ENCODE measurements at places on chromosomes 1 and 21.

DNA sequence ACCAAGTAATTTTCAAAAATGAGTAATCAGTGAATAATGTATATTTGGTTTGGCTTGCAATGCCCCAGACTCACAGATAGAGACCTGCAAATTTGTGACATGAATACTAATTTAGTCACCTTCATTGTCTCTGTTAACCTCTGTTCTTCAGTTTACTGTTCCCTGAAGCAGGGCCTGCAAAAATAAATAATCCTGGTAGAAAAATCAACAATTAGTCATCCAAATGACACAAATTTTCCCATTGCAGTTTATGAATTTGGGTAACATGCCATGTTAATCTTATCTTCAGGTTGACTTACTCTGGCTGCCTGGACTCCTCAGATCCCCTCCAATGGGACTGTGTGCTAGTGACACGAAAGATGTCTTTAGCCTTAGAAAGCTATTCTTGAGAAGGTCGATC is 289.5 kb downstream of the PAPPA2 start:
- DNase-seq = no peak

DNA sequence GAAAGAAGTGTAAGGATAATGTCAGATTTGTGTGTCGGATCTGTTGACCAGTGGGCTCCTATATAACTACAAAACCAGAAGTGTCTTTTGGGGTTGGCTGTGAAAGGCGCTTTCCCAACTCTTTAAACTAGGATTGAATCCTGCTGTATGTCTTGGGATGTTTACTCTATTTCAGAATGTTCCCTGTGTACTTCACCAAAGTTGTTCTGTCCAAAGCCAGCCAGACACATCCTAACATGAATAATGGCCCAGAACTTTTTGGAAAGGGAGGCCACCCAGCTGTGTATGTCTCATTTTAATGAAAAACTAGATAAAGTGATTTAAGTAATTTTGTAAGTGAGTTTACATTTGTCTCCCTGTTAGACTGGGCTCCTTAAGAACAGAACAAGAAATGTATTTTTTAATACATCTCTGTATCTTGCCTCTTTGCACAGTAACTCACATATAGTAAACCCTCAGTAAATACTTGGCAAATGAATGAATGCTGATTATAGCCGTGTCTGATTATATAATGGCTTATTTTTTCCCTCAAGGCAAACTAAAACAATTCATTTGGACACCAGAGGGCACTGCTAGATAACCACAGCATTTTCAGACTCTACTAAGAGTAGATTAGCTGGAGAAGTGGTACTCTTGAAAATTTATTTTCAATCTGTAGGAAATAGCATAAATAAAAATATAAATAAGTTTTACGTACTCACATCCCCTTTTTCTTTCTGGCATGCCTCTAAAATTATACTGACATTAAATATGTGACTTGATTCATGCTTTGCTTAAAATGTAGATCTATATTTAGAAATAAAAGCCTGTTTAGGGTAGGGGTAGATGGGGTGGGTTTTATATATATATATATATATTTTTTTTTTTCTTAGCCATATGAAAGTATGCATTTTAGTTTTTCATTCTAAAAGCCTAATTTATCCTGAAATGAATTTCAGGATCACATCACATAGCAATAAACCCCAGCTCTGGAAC is 23.8 kb downstream of the TSEN15 start:
- peak; percentile 30 for DNase-seq

- no peak for DNase-seq
These were observed 104.4 kb downstream of the PTPN14 start for GRCh38 chr1:214446772-214447556.

- DNase-seq = peak; percentile 7
These were observed 29.2 kb downstream of the CDC7 start for GRCh38 chr1:91529856-91530255.

- DNase-seq = no peak
These were observed 98.5 kb downstream of the ATG4C start for GRCh38 chr1:62882201-62883104.

- no peak for DNase-seq
These were observed 779 bp downstream of the TLR5 start for GRCh38 chr1:223142269-223142668.

DNA sequence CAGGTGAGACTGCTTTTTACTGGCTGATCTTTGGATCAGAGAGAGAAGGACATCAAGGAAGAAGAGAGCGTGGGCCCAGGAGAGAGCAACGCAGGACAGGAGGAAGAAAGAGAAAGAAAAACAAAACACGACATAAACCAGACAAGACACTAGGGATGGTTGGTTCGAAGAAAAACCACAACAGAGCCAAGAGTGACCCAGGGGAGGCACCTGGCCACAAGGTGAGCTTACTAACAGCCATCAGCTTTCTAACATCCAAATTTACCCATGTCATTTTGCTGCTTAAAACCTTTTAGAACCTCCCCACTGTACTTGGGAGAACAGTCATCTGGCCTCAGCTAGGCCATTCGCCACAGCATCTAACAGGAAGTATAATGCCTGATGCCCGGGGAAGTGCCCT is 57.8 kb downstream of the ARHGEF11 start:
- no peak for DNase-seq

GRCh38 chr1:201253411-201253810 is 29.9 kb upstream of the PKP1 start:
- peak; percentile 2 for DNase-seq

GRCh38 chr21:20026543-20026942 is 971.7 kb upstream of the NCAM2 start:
- no peak for DNase-seq

- peak; percentile 66 for DNase-seq
These were observed 15.5 kb upstream of the GSTM4 start for GRCh38 chr1:109640285-109640865.

DNA sequence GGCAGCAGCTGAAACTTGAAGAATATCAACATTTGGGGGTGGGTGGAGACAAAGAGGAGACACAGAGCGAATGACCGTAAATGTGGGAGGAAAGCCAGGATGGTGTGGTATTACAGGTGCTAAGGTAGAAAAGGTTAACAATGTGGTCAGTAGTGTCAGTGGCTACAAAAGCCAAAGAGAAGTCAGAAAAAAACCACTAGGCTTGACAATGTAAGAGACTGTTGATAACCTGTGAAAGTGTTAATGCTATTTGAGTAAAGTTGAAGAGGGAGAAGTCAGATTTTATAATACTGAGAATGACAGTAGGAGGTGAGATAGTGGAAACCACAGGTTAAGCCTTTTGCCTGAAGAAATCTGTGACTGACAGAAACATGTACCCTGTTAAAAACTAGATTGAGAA is 120.8 kb downstream of the CLEC20A start:
- DNase-seq = no peak

- DNase-seq = no peak
These were observed 126.1 kb downstream of the DISP1 start for GRCh38 chr1:222940906-222941305.

GRCh38 chr21:43689556-43690337 is 29.2 kb upstream of the PDXK start:
- no peak for DNase-seq

- peak; percentile 89 for DNase-seq
These were observed at the start of gene NLRP3 for GRCh38 chr1:247415423-247416361. Gene NLRP3, plus strand, starts transcription at chr1:247416173. Its CDS starts 2,628 bp downstream, at chr1:247418801.

- DNase-seq = no peak
These were observed 7.0 kb downstream of the DENND4B start for GRCh38 chr1:153939476-153939875.

DNA sequence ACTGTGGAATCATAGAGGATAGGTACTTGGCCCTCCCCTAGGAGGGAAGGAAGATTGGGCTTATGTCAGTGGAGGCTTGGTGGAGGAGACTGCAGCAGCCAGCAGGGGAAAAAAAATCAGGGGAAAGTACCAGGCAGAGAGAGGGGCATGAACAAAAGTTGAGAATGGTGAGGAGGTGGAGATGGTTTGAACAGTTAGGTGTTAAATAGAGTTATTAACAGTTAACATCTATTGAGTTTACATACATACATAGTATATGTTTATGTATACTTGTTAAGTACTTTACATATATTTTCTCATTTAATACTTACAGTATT is 136.5 kb upstream of the HNRNPU start:
- DNase-seq = no peak
